ENCODE measurements at places on chromosomes 13 and 19.
A peak's percentile ranks its signal among the peaks of the same experiment; 100 is the strongest.

DNA sequence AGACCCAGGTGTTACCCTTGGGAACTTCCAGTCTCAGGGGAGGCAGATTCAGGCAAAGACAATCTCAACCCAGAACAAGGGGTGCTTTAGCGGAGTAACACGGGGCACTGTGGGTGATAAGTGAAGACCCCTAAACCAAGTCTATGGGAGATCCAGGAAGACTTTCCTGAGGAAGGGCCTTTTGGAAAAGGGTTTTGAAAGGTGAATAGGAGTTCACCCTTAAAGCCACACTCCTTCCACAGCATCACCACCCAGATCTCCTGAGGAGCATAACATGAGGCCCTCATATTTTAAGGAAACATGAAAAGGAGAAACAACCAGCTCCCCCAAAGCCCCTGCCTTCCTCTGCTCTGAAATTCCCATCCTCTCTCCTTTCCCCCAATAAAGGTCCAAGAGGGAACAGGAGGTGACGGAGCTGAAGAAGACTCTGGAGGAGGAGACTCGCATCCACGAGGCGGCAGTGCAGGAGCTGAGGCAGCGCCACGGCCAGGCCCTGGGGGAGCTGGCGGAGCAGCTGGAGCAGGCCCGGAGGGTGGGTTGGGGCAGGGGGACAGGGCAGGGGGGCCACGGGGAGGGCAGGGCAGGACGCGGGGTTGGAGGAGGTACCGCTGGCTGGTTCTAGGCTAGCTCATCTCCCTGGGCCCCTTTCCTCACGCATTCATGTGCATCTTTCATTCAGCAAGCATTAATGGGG lies 52.7 kb downstream of the KCNC3 start:
- no peak for DNase-seq

DNA sequence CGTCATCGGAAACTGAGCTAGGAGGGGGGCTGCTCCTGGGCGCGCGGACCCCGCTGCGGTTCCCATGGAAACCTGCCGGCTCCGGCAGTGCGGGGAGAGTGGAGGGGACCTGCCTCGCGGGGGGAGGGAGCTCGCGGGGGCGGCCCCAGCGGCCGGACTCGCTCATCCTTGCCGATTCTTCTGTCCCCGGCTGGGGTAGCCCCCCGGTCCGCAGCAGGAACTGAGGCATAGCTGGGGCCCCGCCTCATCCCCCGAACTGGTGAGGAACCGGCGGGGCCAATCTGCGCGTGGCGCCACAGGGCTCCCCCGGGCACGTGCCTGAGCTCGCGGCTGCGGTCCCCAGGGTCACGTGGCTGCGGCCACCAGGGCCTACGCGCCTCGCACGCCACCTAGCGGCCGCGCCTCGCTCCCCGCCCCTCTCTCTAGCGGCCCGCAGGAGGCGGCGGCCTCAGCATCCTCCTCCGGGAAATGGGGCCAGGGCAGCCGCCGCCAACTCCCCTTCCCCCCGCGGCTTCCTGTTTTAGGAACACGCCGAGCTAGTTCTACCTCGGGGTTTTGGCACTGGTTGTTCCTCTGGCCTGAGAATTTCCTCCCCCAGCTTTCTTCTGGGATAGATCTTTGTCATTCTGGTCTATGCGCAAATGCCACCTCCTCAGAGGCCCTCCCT lies 1.7 kb upstream of the ELAVL3 start:
- peak; percentile 80 for DNase-seq

- no peak for DNase-seq
Measured at GRCh38 chr19:38512277-38512676, 78.8 kb downstream of the RYR1 start.

DNA sequence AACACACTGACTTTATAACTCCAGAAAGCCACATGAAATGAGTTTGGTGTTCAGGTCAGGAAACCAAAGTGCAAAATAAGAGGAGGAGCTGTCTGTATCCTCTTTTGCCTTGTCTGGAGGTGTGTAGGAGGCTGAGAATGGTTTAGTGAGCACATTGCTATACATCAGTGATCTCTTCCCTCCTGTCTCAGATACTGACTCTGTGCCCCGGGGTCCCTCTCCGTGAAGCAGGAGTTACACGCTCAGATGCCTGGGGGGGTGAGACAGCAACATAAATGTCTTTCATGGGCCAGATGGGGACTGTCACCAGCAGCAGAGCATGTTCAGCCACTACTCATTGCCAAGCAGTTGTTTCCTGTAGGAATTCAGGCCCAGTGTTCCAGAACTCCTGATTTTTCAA lies 285.4 kb downstream of the ATP8A2 start:
- DNase-seq, result no peak

DNA sequence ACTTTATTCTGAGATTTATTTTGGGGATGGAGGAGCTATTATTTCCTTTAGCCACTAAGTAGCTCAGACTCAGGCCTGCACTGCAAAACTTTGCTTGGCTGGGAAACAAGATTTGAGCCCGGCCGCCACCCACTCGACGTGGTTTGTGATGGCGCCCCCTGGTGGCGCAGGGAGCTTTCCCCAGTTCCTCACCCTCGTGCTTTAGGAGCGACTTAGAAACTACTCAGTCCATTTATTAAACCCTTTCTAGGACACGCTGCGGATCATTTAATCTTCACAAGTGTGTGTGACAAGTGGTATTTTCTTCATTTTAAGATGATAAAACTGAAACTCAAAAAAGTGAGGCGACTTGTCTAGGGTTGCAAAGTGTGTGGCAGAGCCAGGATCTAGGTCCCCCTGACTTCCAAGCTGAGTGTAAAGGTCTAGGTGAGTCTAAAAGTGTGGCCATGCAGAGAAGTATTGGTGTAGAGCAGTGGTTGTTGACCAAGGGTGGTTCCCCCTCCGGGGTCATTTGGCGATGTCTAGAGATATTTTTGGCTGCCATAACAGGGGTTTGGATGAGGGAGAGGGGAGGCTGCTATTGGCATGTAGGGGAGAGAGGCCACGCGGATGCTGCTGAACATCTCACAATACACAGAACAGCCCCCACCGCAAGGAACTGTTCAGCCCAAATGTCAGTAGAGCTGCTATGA lies 2.2 kb downstream of the CXCL17 start:
- peak; percentile 61 for DNase-seq

GRCh38 chr13:39297664-39298171 lies 259.5 kb downstream of the NHLRC3 start:
- DNase-seq, result no peak

- no peak for DNase-seq
Measured at GRCh38 chr19:14603990-14604387, 21.1 kb downstream of the CLEC17A start.

GRCh38 chr19:21398851-21399250 lies 1.9 kb downstream of the ZNF493 start:
- no peak for DNase-seq

DNA sequence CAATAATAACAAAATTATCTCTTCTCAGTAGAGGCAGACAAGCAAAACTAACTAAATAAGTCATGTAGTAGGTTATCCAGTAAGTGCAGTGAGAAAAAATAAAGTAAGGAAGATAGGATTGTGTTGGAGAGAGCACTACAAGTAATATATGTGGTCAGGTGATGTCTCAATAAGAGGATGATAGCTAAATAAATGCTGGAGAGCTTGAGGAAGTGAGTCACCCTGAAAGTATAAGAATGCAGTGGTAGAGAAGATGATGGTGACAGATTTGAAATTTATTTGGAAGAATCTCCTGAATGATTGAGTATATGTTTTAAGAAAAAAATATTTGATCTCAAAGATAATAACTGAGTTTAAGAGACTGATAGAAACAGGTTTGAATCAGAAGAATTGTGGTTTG lies 152.2 kb upstream of the PRR20A start:
- DNase-seq, result no peak

DNA sequence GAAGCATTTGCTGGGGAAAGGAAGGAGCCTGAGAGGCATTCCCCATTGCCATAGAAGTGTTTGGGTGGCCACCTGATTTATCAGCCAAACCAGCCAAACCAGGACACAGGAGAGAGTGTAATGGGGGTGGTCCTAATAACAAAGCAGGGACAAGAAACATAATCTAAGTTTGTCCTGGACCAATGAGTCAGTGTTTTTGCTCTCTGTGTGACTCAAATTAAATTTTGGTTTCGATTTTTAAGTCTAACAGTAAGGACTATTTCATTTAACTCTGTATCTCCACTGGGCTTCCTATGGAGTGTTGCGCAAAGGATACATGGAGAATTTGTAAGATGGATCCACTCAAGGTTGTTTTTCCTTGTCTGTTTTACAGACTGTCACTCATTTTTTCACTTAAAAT lies 19.5 kb upstream of the TRPC4 start:
- DNase-seq, result no peak

- DNase-seq, result no peak
Measured at GRCh38 chr19:14361824-14362223, 19.4 kb upstream of the ADGRE5 start.

DNA sequence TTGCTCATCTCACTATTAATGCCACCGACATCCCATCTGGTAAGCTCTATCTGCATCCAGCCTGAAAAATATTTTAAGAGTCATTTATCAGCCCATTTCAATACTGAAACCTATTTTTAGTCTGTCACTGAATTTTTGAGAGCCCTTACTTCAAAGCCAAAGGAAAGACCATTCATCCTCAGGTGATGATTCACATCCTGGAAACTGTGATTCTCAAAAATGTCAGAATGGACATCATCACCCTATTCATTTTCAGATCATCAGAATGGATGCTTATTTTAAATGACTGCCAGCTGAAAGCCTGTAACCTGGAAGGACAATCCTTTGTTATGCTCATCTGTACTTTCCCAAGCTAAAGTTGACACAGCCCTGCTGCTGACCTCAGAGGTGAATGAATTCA lies 27.0 kb downstream of the TNFSF11 start:
- no peak for DNase-seq

DNA sequence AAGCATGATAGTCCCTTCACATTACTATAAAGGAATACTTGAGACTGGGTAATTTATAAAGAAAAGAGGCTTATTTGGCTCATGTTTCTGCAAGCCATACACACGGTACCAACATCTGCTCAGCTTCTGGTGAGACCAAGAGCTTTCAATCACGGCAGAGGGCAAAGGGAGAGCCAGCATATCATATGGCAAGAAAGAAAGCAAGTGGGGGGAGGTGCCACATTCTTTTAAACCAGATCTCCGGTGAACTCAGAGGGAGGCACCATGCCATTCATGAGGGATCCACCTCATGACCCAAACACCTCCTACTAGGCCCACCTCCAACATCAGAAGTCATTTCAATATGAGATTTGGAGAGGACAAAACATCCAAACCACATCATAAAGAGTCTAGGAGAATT lies 20.3 kb downstream of the XPO4 start:
- peak; percentile 40 for DNase-seq

DNA sequence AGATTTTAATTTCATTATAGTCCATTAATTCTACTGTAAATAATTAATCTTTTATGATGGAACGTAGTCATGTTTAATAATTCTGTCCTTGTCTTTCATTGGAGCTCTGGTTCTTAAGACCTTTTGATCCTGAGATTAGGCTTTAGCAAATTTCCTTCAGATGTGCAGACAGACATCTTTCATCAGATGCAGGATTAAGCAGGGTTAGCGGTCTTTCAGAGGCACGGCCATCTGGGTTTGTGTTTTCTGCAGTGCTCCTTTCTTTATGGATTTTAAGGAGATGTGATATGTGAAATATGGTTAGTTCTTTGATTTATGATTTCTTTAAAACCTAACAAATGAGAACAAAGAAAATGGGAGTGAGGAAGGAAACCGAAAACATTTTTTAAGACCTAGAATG lies 643.9 kb upstream of the SGCG start:
- DNase-seq, result no peak

DNA sequence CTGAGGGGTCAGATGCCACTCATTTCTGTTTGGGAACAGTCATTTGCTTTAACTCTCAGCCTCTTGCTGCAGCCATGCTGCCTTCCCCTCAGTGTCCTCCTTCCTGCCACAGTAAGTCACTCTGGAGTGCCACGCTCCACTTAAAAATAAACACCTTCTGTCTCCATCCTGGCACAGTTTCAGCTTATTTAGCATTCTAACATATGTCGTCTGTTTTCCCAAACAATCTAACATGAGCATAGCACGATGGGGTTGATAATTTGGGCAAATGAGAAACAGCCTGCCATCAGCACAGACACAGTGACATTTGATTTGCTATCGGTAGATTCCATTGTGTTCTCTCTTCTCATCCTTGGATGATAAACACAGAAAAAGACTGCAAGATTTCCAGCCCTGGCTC lies 768.6 kb downstream of the UQCRFS1 start:
- no peak for DNase-seq

DNA sequence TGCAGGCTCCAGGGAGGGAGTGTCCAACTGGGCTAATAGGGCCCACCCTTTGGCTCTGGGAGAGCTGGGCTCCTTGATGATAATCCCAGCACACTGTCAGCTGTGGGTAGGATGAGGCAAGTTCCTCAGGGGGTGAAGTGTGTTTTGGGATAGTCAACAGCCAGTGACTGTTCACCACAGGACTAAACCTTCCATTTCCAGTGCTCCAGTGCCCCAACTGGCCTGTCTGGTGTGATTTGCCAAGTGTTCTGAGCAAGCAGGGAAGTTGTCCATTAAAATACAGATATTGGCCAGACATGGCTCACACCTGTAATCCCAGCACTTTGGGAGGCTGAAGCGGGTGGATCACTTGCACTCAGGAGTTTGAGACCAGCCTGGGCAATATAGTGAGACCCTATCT lies 150.9 kb downstream of the TM9SF2 start:
- no peak for DNase-seq

- no peak for DNase-seq
Measured at GRCh38 chr19:13195678-13196077, 45.5 kb downstream of the IER2 start.

Data from NCI-H226 (cell line).